ENCODE measurements at places on chromosomes 2 and 18. TPM values are rescaled to one million over a fixed set of nuclear protein-coding genes. Genes with fewer than 3 reads are reported as not detected.

SAG gene
- not detected for total RNA-seq

KIF5C gene
- total RNA-seq = 11.1 TPM

EFEMP1 gene
- 37.7 TPM for total RNA-seq

SYT4 gene
- total RNA-seq = 1.8 TPM

YES1 gene
- total RNA-seq = 146 TPM

IL36G gene
- not detected for total RNA-seq

C2orf72 gene
- total RNA-seq = 0.36 TPM

LAMA1 gene
- total RNA-seq = 0.66 TPM

All from sigmoid colon (tissue), 7 donors.